ENCODE measurements at places on chromosomes 5 and 9. TPM values are rescaled to one million over a fixed set of nuclear protein-coding genes. Genes with fewer than 3 reads are reported as not detected.

IRX4 gene
- polyA plus RNA-seq = not detected

- DNase-seq = no peak
Observed at GRCh38 chr9:95077766-95078370, 239.6 kb downstream of the FANCC start.

MROH2B gene
- not detected for polyA plus RNA-seq

MCIDAS gene
- 0.23 TPM for polyA plus RNA-seq

ANKRD31 gene
- polyA plus RNA-seq = 0.05 TPM

DNA sequence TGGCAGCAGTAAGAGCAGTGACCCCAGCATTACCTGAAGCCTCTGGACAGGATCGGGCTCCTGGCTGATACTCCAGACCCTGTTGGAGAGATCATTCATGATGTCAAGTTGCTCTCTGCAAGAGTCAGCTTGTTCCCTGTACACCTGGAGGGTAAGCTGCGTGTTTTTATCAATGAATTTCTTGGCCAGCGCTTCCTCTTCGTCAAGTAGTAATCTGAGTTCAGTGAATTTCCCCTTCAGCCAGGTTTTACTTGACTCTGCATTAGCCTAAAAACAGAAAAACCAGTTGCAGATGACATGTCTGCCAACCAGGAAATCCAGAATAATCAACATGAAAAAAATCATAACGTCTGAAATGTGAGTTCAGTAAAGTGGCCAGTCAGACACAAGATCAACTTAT is 19.1 kb downstream of the TRIM14 start:
- peak; percentile 36 for DNase-seq

- no peak for DNase-seq
Observed at GRCh38 chr5:157665467-157666070, 5.8 kb upstream of the C5orf52 start.

GRCh38 chr9:93304574-93305496 is 120.9 kb downstream of the WNK2 start:
- DNase-seq = no peak

- no peak for DNase-seq
Observed at GRCh38 chr9:15711931-15712330, 159.1 kb downstream of the CCDC171 start.

Data from urinary bladder (tissue), 4 donors.